H9 (cell line): ENCODE measurements at places on chromosomes 1 and 21. TPM values are rescaled to one million over a fixed set of nuclear protein-coding genes. Genes with fewer than 3 reads are reported as not detected.

GRCh38 chr1:81410351-81410750 lies 390.4 kb upstream of the ADGRL2 start:
- H3K27me3 ChIP-seq, result no peaks in the 10 kb centered on the region
- H3K4me3 ChIP-seq, result no peak overlapping the region
- no peak overlapping the region for H3K27ac ChIP-seq
- H3K36me3 ChIP-seq, result no peaks in the 10 kb centered on the region
- peaks cover 11% of the 10 kb centered on the region for H3K4me1 ChIP-seq

DNA sequence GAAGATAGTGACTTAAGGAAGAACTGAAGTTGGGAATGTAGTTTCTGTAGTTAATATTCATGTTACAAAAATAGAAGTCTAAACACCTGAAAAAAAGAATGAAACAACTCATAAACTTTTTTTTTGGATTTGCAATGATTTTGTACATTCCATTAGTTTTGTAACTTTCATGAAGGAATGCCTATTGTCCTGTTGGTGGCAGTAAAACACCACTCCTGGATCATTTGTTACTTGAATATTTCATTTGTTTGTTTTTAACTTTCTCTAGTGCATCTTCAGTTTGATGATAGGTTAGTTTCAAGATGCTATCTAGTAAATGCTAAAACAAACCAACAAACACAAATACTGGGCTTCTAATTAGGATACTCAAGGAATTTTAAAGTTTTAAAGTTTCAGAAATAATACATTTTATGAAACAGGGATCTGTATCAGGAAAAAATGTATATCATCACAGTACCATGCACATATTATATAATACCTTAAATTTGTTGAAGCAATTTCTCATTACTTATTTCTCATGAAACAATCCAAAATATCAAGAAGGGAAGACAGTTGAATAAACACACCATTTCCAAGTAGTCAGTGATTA lies 229.7 kb upstream of the CACYBP start:
- DNase-seq, result no peak
- no peaks in the 10 kb centered on the region for H3K27me3 ChIP-seq
- H3K4me1 ChIP-seq, result no peaks in the 10 kb centered on the region; the same call in 1 of the 2 replicates
- no peak overlapping the region for H3K4me3 ChIP-seq

DNA sequence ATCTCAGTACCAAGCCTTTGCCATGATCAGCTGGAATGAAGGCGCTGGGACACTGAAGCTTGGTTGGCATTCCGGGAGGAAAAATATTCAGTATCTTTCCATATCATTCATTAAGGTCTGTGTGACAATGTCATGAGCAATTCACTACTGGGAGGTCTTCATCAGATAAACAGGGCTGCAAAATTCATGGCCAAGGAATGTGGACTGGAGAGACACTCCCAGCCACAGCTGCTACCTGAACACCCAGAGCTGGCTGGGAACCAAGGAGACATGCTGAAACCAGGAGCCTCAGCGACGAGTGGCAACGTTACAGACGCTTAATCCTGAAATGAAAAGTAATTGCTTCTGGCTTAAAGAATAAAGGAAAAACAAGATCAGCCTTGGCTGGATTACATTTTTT lies 30.6 kb upstream of the DDAH1 start:
- H3K4me1 ChIP-seq, result no peaks in the 10 kb centered on the region; the same call in none of the 2 replicates
- H3K36me3 ChIP-seq, result no peaks in the 10 kb centered on the region
- H3K27me3 ChIP-seq, result no peaks in the 10 kb centered on the region
- H3K27ac ChIP-seq, result no peak overlapping the region

ARL8A gene
- 58.6 and 67.2 TPM in 2 replicates for total RNA-seq

- DNase-seq, result no peak
- no peaks in the 10 kb centered on the region for H3K4me1 ChIP-seq
- no peak overlapping the region for H3K4me3 ChIP-seq
- no peaks in the 10 kb centered on the region for H3K27me3 ChIP-seq
- H3K36me3 ChIP-seq, result 0 out of 2 replicates have a peak, but pooled peaks cover 1% of the 10 kb centered on the region
These were observed 418.8 kb downstream of the PTPRU start for GRCh38 chr1:29655145-29655544.

- no peak overlapping the region for H3K4me3 ChIP-seq
- H3K27ac ChIP-seq, result no peak overlapping the region
- H3K36me3 ChIP-seq, result no peaks in the 10 kb centered on the region
- no peaks in the 10 kb centered on the region for H3K27me3 ChIP-seq
These were observed 63.6 kb upstream of the ERRFI1 start for GRCh38 chr1:8089535-8090228.

DNA sequence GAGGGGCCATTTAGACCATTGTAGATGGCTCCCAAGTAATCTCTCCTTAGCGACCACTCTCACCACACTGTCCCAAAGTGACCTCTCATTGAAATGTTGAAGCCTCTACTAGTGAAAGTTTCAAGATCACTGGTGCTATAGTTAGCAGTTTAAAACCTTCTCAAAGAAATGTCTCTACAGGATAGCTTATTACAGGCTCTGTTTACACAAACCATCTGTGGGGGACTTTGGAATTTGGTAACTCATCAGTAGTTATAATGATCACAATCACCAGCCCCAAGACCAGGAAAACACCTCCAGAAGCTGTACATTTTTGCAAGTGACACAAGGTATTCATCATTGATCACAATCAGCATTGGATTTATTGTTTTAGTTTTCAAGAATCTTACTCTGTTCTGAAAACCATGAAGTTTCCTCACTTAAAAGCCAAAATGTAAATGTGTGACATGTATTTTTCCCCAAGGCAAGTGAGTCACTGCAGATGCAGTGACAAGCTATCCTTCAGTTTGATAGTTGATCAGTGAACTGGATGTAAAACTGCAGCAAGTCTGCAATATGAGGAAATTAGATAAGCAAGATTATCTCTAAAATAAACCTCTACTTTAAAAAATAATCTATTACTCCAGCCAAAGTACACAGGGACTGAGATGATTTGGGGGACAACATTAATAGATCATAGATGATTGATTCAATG lies 41.9 kb downstream of the C21orf91 start:
- H3K4me1 ChIP-seq, result no peaks in the 10 kb centered on the region; the same call in 1 of the 2 replicates
- no peaks in the 10 kb centered on the region for H3K27me3 ChIP-seq
- H3K36me3 ChIP-seq, result peaks cover 16% of the 10 kb centered on the region
- no peak overlapping the region for H3K4me3 ChIP-seq

AMY1B gene
- total RNA-seq, result not detected in 2 replicates

DNA sequence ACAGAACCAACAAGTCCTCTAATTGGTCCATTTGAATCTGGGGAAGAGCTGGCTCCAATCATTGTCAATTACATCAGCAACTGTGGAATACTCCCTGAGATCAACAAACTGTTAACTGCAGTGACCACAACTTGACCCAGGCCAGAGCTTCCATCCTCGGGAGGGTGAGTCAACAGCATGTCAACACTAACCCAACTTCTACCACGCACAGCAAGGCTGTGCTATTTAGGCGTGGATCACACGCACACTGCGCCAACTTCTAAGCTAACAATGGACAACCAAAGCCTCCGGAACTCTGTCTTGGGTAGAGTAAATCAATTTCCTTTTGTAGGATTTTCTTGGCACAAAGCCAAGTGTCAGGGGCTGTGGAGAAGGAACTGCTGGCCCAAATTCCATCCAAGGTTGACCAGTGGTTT lies 30.4 kb downstream of the APP start:
- no peaks in the 10 kb centered on the region for H3K4me1 ChIP-seq
- H3K27ac ChIP-seq, result no peak overlapping the region
- no peaks in the 10 kb centered on the region for H3K27me3 ChIP-seq
- no peak for DNase-seq
- H3K4me3 ChIP-seq, result no peak overlapping the region

LAMC2 gene
- total RNA-seq, result 6.8 and 7.4 TPM in 2 replicates

GRCh38 chr1:221415651-221416050 lies 326.2 kb downstream of the DUSP10 start:
- no peak overlapping the region for H3K27ac ChIP-seq
- H3K4me1 ChIP-seq, result no peaks in the 10 kb centered on the region; the same call in 1 of the 2 replicates

GRCh38 chr1:98827041-98827440 lies 165.5 kb downstream of the SNX7 start:
- no peaks in the 10 kb centered on the region for H3K4me1 ChIP-seq
- no peaks in the 10 kb centered on the region for H3K27me3 ChIP-seq
- no peak for DNase-seq
- H3K4me3 ChIP-seq, result no peak overlapping the region
- H3K27ac ChIP-seq, result no peak overlapping the region

- peaks cover 1% of the 10 kb centered on the region; the same call in 2 of the 3 replicates for H3K36me3 ChIP-seq
- no peak for DNase-seq
- no peak overlapping the region for H3K27ac ChIP-seq
- peak overlapping the region; percentile 72 for H3K4me3 ChIP-seq
- 0 out of 2 replicates have a peak, but pooled peaks cover 2% of the 10 kb centered on the region for H3K4me1 ChIP-seq
These were observed 5.5 kb downstream of the SIM2 start for GRCh38 chr21:36704281-36704957.

DNA sequence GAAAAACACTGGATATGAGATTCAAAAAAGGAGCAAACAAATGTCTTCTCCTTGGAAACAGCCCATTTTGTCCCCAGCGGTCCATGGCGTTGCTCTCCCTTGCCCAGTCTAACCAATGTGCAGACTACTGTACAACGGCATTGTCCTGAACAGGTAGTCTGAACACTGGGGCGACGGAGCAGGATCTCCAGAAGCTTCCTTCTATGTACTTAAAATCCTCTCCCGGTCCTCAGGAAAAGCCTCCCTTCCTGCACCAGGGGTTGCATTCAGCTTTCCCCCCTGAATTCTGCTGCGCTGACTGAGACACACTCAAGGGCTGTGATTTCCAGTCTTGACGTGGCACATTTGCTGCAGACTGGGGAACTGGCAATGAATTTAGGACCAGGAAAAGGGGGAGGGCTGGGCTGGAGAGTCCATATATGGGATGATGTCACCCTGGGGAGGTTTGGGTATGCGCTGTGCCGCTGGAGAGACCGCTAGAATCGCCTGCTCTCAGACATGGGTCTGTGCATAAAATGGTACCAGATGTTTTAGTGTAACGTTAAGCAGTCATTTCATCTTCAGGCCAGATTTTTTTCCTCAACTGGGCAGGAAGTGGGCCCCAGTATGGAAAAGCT lies 275.9 kb upstream of the C1orf105 start:
- no peaks in the 10 kb centered on the region for H3K4me1 ChIP-seq
- no peak overlapping the region for H3K27ac ChIP-seq
- no peaks in the 10 kb centered on the region for H3K27me3 ChIP-seq
- H3K36me3 ChIP-seq, result no peaks in the 10 kb centered on the region
- no peak overlapping the region for H3K4me3 ChIP-seq
- DNase-seq, result no peak

DNA sequence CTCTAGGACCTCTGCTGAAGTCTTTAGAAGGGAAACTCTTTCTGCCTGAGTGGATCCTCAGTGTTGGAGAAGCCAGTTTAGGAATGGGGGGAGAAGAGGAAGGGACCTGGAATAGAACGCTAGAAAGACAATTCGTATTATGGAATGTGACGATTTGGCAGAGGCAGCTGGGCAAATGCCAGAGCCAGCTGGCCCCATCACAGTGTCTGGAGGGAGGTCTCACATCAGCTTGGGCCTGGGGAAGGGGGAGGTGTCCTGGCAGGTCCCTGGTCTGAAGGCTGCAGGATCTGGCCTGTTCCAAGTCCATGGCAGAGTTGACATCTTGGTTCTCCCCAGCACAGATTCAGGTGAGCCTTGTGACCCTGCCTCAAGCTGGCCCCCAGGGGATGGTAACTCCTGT lies 11.3 kb downstream of the TMCC2 start:
- no peak overlapping the region for H3K4me3 ChIP-seq
- peaks cover 9% of the 10 kb centered on the region; the same call in 1 of the 2 replicates for H3K36me3 ChIP-seq
- no peaks in the 10 kb centered on the region for H3K4me1 ChIP-seq
- no peaks in the 10 kb centered on the region for H3K27me3 ChIP-seq
- no peak overlapping the region for H3K27ac ChIP-seq

E2F2 gene
- total RNA-seq, result 5.1 TPM in 2 replicates

BEND5 gene
- 4.8 and 5.6 TPM in 2 replicates for total RNA-seq

BCL2L15 gene
- total RNA-seq, result 0.22 and 0.53 TPM in 2 replicates

DNA sequence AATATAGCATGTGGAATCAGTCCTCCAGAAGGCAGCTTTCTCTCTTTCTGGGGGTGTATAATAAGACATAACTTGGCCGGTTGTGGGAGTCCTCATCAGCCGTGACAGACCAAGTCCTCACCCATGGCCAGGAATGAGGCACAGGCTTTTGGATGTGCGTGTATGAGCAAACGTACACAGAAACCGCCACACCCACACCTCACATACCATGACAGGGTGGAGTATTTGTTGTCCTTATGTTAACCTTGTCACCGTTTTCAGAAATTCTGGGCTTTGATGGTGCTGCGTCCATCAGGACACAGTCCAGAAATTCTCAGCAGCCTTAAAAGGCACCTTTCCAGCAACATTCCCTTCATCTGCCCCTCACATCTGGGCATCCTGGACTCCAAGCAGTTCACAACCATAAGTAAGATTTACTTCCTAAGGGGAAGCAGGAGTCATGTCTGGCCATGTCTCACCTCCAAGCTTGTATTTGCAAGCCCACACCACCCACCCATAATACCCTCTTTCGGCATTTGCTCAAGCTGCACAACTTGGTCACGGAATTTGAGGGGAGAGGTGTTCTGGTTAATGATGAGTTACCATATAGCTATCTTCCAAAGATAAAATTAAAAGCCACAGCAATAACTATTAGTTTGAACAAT lies 12.4 kb downstream of the C1orf116 start:
- no peak overlapping the region for H3K4me3 ChIP-seq
- no peaks in the 10 kb centered on the region; the same call in 1 of the 2 replicates for H3K4me1 ChIP-seq
- H3K27ac ChIP-seq, result no peak overlapping the region

- H3K4me3 ChIP-seq, result no peak overlapping the region
- no peak overlapping the region for H3K27ac ChIP-seq
- DNase-seq, result no peak
- H3K27me3 ChIP-seq, result no peaks in the 10 kb centered on the region
These were observed 8.2 kb downstream of the HECTD3 start for GRCh38 chr1:45002650-45003645.

GRCh38 chr1:113949007-113949406 lies 19.9 kb downstream of the HIPK1 start:
- H3K4me1 ChIP-seq, result peaks cover 3% of the 10 kb centered on the region; the same call in 1 of the 2 replicates
- no peaks in the 10 kb centered on the region for H3K27me3 ChIP-seq
- DNase-seq, result no peak
- no peak overlapping the region for H3K27ac ChIP-seq
- H3K36me3 ChIP-seq, result no peaks in the 10 kb centered on the region; the same call in 2 of the 3 replicates
- H3K4me3 ChIP-seq, result no peak overlapping the region

GRCh38 chr1:229913489-229913888 lies 153.5 kb upstream of the GALNT2 start:
- no peaks in the 10 kb centered on the region for H3K4me1 ChIP-seq
- no peaks in the 10 kb centered on the region for H3K27me3 ChIP-seq
- H3K27ac ChIP-seq, result no peak overlapping the region
- no peak overlapping the region for H3K4me3 ChIP-seq
- H3K36me3 ChIP-seq, result no peaks in the 10 kb centered on the region

- no peak overlapping the region for H3K4me3 ChIP-seq
- DNase-seq, result no peak
- no peak overlapping the region for H3K27ac ChIP-seq
These were observed 84.4 kb upstream of the ACTRT2 start for GRCh38 chr1:2936559-2937515.
